Skeletal muscle tissue (tissue), 5 donors: ENCODE measurements at places on chromosomes 5 and 9. TPM values are rescaled to one million over a fixed set of nuclear protein-coding genes. Genes with fewer than 3 reads are reported as not detected.

The ANKRD33B gene
- total RNA-seq, result 2.6 TPM

The LCP2 gene
- 6.8 TPM for total RNA-seq

The BAAT gene
- 0.52 TPM for total RNA-seq

The C9orf153 gene
- 1.6 TPM for total RNA-seq

The ARID3C gene
- total RNA-seq, result not detected

The THBS4 gene
- 135 TPM for total RNA-seq

The BRINP1 gene
- under 0.01 TPM for total RNA-seq

The LRRC19 gene
- not detected for total RNA-seq

The PFN3 gene
- total RNA-seq, result not detected

The RNF183 gene
- total RNA-seq, result not detected

The PDE4D gene
- total RNA-seq, result 59.0 TPM

The PCDHGA9 gene
- total RNA-seq, result 4.7 TPM

The NRARP gene
- 2.1 TPM for total RNA-seq

The ADCY2 gene
- 27.7 TPM for total RNA-seq

The CNTNAP3 gene
- 4.2 TPM for total RNA-seq

The SVEP1 gene
- 46.4 TPM for total RNA-seq

The SCGB3A2 gene
- total RNA-seq, result not detected

The GZMA gene
- 0.52 TPM for total RNA-seq

The DBH gene
- total RNA-seq, result not detected

The IGFBPL1 gene
- 1.0 TPM for total RNA-seq

The POU5F2 gene
- total RNA-seq, result 4.7 TPM
